Mesenteric fat pad (tissue), 1 donor: ENCODE measurements at places on chromosomes 12 and 14. TPM values are rescaled to one million over a fixed set of nuclear protein-coding genes. Genes with fewer than 3 reads are reported as not detected.
A peak's percentile ranks its signal among the peaks of the same experiment; 100 is the strongest.

GRCh38 chr14:81511111-81511904, 22.3 kb downstream of the SEL1L start:
- DNase-seq, result no peak

DNA sequence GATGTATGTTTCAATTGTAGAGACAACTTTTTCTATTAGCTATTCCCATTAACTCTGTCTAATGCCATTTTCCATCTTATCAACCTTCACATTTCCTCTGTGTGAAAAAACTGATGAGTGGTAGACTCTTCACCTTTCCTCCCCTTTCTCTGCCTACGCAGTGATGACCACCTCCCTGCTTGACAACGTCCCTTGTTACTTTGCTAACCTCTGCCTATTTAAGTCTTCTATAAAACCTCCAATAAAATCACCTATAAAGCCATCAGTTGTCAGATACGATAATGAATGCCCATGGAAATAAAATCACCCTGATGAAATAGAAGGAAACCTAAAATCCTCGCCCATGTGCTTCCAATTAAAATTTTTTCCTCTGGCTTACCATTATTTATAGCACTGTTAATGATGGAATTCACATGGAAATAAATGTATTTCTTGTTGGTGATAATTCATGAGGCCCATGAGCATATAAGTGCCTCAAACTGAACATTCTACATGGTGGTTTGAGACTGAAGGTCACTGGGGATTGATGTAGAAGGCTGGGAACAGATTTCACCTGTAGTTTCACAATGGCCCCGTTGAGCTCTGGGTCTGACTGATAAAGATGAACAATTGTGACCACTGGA, 1454.0 kb upstream of the SEL1L start:
- DNase-seq, result no peak

DNA sequence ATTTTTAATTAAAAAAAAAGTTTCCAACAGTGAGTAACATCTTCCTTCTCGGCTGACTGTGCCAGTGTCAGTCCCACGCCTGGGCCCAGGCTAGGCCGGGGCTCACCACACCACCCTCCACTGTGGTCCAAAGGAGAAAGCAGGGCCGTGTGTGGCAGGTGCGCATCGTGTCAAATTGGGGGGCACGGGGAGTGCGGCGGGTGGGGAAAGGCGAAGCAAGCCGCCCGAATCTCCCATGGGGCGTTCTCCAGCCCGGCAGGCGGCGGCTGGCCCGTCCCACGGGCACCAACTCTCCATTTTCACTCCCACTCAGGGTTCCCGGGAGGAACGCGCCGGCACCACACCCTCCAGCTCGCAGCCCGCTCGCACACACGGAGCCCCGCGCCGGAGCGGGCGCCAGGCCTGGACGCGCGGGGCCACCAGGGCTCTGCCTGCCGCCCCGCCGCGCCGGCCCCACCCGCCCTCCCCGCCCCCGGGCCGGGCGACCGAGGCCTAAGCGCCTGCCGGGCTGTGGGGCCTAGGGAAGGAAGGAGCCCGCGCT, 604 bp downstream of the EEA1 start:
- DNase-seq, result no peak

DNA sequence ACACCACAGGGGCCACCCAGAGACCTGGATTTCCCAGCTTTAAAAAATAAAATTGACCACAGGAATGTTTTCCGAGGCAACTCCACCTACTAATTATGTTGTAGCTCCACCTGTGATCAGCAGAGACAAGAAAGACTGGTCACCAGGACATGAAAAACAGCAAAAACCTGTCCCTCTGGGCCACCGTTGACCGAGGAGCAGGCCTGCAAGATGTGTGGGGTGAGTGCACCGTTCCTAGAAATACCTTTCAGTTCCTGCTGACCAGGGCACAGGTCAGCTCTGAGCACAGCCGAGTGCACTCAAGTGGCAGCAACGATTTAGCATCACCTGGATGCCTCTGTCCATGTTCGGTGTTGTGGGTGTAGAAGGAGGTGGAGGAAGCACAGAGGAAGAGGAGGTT, 16.9 kb downstream of the FZD10 start:
- no peak for DNase-seq

DNA sequence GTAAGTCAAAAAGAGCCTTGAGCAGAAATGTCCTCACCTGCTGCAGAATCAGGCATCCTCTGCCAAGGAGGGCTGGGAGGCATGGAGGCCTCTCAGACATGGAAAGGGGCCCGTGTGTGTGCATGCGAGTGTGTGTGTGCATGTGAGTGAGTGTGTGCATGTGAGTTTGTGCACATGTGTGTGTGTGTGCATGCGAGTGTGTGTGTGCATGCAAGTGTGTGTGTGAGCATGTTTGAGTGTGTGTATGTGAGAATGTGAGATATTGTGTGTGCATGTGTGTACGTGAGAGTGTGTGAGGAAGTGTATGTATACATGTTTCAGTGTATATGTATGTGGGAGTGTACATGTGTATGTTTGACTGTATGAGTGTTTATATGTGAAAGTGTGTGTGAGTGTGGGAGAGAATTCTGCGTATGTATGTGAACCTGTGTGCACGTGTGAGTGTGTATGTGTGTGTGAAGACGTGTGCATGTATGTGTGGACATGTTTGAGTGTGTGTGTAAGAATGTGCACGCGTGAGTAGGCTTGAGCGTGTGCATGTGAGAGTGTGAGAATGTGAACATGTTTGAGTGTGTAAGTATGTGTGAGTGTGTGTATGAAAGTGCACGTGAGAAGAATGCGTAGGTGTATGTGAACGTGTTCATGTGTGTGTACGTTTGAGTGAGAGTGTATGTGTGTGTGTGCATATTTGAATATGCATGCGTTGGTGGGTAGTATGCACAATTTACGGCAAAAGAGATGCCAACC, 90.8 kb downstream of the TBX5 start:
- no peak for DNase-seq

GRCh38 chr14:87065366-87065765, 927.6 kb downstream of the GALC start:
- no peak for DNase-seq

DNA sequence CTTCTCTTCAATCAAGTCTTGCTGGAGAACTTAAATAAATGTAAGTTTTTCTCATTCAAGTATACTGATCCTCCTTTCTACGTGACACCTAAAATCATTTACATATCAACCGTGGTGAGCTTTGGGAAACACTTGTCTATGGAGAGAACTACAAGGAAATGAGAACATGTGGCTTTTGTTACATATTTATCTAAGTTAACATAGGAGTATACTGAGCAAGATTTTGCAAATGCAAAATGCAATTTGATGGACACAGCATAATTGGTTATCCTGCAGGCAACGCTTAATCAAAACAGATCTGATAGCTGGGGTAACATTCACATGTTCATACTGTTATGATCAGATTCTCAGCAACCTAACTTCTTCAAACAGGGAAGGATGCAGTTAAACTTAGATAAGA, 376.3 kb downstream of the TMEM132D start:
- no peak for DNase-seq

DNA sequence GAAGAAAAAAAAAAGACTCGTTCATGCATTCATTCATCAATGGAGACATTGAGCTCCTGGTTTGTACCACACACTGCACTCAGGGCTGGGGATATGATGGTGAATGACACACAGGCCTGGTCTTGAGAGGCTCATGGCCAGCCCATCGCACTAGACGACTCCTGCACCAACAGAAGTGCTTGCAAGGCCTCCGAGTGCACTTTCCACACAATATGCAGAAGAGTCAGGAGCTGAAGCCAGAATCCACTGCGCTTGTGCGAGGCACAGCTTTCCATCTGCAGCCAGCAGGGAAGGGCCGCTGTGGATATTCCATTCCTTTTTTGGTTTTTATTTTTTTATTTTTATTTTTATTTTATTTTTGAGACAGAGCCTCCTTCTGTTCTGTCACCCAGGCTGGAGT, 192.4 kb downstream of the DICER1 start:
- DNase-seq, result no peak

- DNase-seq, result peak; percentile 73
Observed at GRCh38 chr14:50001999-50002925, 109.4 kb downstream of the ARF6 start.

DNA sequence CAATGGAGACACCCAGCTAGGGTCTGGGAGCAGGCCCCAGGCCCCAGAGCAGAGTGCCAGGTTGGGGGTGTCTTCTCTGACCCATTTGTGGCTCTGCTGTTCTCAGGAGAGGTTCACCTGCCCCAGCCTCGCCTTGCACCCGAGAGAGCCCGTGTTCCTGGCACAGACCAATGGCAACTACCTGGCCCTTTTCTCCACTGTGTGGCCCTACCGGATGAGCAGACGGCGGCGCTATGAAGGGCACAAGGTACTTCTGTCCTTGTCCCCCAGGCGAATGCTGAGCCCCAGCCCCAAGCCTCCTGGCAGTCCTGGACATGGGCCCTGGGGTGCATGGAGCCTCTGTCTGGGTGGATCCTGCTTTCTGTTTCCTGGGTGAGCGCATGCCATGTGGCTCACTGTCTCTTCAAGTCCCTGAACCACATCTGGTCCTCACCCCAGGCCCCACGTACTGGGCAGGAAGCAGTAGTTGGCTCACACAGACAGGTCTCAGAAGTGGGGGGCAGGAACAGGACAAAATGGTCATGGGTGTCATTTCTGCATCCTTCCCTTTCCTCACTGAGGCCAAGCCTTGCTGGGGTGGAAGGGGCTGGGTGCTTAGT, 58.2 kb downstream of the BEGAIN start:
- peak; percentile 86 for DNase-seq

DNA sequence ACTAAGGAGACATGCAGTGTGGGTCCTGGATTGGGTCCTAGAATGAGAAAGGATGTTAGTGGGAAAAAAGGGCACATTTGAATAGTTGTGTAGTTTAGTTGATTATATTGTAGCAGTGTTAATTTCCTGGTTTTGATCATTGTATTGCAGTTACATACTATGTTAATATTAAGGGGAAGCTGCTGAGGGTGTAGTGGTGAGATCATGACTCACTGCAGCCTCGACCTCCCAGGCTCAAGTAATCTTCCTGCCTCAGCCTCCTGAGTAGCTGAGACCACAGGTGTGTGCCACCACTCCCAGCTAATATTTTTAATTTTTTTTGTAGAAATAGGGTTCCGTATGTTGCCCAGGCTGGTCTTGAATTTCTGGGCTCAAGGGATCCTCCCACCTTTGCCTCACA, 21.7 kb downstream of the BORCS5 start:
- DNase-seq, result no peak

DNA sequence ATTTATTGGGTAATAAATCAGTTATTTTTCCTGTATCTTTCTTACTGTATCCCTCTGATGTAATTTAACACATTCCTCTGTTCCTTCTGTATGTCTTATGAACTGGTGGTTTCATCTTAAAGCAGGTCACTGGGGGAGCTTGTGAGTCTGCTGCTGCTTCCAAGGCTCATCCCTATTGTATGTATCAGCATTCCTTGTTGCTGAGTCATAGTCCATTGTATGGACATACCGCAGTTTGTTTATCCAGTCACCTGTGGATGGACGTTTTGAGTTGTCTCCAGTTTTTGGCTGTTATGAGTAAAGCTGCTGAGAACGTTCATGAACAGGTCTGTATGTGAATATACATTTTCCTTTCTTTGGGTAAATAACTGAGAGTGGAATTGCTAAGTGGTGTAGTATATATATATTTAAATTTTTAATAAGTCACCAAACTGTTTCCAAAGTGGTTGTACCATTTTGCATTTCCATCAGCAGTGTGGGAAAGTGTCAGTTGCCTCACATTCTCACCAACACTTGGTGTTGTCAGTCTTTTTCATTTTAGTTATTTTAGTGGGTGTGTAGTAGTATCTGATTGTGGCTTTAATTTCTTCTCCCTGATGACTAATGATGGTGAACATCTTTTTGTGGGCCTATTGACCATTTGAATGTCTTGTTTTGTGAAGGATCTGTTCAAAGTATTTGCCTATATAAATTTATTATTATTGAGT, 82.7 kb downstream of the BEGAIN start:
- DNase-seq, result no peak

Gene OR6C2
- total RNA-seq, result not detected

Gene SAMD4A
- total RNA-seq, result 110 TPM

Gene GPRC5A
- total RNA-seq, result 41.5 TPM
